Stimulated activated CD4-positive, alpha-beta T cell treated with anti-CD3 and anti-CD28 coated beads, Interleukin-12 subunit alpha, Interleukin-12 subunit beta, amount 100 ng/mL, for 24 hours (primary cell): ENCODE measurements at places on chromosomes 6 and 20.

DNA sequence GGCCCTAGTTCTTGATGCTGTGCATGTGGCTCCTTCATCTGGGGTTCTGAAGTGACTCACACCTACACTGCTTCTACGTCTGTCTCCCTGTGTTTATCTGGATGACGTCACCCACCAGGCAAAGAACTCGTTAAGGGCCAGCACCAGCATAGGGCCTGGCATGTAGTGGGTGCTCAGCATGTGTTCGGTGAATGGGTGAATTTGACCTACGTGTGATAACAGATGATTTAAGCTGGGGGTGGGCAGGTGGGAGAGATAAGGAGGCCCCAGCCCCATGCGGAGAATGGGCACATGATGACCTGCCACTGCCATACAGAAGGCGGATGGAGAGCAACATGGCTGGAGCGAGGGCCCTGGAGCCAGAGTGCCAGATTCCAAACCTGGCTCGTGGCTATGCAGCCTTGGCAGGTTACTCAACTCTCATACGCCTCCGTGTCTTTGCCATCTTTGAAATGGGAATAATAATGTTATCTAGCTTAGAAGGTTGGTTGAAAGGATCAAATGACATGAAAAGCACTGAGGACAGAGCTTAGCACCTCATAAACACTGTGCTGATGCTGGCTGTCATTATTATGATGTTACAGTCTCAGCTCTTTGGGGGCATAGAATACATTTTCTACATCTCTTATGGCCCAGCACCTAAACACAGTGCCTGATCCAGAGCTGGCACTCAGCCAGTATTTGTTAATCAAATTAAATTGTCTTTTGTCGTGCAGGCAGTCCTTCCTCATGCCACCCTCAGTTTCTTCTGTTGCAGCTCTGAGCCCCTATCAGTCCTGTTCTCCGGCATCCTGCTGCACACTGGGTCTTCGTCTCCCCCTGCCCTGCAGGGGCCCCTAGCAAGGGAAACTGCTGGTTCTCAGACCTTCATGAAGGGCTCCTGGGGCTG, 39.6 kb downstream of the VEGFA start:
- DNase-seq = no peak

GRCh38 chr6:132919045-132919860, 104.9 kb downstream of the RPS12 start:
- no peak for DNase-seq

DNA sequence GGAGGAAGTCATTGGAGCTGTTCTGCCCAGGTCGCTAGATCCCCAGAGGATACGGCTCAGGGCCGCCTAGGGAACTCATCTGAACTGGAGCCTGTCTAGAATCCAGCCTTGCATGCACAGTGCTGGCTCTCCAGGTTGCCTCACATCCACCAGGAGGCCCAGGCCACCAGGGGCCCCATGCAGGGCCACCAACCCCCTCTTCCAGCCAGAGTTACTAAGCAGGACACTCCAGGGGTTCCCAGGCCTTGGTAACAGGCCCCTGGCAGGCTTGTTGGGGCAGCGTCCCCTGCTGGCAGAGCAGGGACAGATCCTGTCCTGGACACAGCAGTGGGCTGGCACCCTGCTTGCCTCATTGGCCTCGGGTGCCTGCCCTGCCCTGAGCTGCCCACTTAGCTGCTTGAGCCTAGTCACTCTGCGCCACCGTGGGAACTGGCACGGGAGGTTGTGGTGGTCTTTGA, 35.3 kb downstream of the EFCAB8 start:
- no peak for DNase-seq

- DNase-seq = no peak
These were observed 12.7 kb upstream of the SMOC2 start for GRCh38 chr6:168428052-168428826.

GRCh38 chr6:81863123-81863522, 110.6 kb upstream of the TENT5A start:
- no peak for DNase-seq

DNA sequence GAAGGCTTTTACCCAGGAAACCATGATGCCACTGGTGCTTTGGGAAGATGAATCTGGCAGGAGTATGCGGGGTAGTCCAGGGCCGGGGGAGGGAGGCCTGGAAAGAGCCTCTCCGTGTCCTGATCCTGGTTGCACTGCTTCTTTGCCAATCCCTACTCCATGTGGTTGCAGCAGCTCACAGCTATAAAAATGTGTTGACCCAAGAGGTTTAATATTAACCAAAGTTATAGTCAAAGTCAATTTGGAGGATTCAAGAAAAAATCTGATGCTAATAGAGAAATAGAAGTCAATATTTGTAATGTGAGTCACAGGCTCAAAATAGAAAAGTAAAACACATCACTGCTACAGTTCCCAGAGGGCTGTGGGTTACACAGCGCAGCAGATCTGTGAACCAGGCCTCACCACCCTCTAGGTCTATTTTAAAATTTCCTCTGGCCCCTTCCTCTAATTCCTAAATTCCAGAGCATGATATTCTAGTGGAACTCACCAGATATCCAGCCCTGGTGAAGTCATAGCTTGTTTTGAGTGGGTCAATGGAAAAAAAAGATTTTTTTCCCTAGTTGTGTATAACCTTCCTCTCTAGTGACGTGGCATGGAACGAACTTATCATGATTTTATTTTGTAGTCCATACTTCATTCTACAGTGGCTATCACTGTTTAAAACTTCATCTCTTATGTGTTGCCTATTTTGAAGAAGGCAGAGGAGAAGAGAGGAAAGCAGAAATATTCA, 63.2 kb upstream of the BMP2 start:
- no peak for DNase-seq

GRCh38 chr20:22623211-22623610, 38.8 kb upstream of the FOXA2 start:
- no peak for DNase-seq

DNA sequence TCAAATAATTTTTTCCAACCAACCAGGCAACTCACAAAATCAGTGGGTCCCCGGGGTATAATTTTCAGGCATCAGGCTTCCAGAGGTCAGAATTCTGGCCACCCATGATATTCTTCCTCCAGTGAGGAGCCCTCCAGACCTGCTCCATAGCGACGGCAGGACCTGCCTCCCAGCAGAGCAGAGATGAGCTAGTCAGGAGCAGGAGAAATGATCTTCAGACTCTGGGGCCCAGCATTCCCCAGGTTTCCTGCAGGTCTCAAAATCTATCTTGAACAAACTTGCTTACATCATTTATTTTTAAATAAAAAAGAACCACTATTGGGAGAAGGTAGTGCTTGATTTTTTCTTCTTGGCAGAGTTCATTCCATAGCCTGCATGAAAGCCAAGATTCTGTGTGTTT, 44.7 kb downstream of the FAM50B start:
- no peak for DNase-seq

GRCh38 chr6:38320843-38321242, 318.9 kb downstream of the BTBD9 start:
- no peak for DNase-seq
